ENCODE measurements at places on chromosomes 7 and 10. TPM values are rescaled to one million over a fixed set of nuclear protein-coding genes. Genes with fewer than 3 reads are reported as not detected.
A peak's percentile ranks its signal among the peaks of the same experiment; 100 is the strongest.

The CTAGE8 gene
- not detected for total RNA-seq

The UPK3BL2 gene
- total RNA-seq, result 1.6 TPM

The FLNC gene
- 56.8 TPM for total RNA-seq

The PRPF18 gene
- total RNA-seq, result 54.8 TPM

GRCh38 chr10:12702215-12702770 lies 299.2 kb downstream of the CCDC3 start:
- DNase-seq, result no peak

DNA sequence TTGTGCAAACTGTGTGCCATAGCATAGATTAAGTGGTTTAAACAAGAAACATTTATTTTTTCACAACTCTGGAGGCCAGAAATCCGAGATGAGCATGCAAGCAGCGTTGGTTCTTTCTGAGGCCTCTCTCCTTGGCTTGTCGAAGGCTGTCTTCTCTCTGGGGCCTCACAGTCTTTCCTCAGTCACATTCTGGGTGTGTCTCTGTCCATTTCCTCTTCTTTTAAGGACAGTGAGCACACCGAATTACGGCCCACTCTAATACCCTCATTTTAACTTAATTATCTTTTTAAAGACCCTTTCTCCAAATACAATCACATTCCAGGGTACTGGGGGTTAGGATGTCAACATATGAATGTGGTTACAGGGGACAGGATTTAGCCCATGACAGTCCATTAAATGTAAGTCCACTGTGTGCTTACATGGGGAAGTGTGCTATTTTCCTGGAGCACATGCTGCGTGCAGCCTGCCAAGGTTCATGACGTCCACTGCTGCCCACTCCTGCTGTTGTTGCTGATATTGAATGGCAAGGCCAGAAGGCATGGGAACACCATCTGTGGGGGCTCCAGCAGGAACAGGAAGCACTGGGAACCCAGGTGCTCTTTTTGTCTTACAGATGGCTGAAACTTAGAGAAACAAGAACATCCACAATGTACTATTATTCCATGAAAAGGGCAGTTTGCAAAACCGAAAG lies 365.5 kb downstream of the GALNT17 start:
- DNase-seq, result no peak

DNA sequence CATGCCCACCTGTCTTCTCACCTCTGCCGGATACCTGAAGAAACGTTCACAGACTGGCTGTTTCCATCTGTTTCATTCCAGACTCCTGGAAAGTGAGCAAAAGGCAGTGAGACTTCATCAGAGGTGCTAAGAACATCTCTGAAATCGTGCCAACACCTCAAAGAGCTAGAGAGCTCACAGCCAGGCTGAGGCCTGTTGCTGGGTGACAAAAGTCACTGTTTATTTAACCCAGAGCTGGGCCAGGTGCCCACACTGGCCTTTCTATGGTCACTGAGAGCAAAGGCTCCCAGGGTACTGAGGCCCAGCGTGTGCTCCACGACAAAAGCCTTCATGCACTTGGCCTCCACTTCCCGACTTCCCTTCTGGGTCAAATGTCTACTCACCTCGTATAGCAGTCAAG lies 3.7 kb upstream of the NANOS1 start:
- peak; percentile 34 for DNase-seq

GRCh38 chr10:132324186-132324585 lies 7.8 kb upstream of the LRRC27 start:
- DNase-seq, result no peak

- DNase-seq, result no peak
These were observed 1212.4 kb downstream of the SORCS1 start for GRCh38 chr10:105952153-105952552.

GRCh38 chr10:95304463-95304862 lies 13.7 kb upstream of the PDLIM1 start:
- DNase-seq, result no peak

GRCh38 chr10:65559369-65559768 lies 1366.5 kb upstream of the LRRTM3 start:
- DNase-seq, result no peak

DNA sequence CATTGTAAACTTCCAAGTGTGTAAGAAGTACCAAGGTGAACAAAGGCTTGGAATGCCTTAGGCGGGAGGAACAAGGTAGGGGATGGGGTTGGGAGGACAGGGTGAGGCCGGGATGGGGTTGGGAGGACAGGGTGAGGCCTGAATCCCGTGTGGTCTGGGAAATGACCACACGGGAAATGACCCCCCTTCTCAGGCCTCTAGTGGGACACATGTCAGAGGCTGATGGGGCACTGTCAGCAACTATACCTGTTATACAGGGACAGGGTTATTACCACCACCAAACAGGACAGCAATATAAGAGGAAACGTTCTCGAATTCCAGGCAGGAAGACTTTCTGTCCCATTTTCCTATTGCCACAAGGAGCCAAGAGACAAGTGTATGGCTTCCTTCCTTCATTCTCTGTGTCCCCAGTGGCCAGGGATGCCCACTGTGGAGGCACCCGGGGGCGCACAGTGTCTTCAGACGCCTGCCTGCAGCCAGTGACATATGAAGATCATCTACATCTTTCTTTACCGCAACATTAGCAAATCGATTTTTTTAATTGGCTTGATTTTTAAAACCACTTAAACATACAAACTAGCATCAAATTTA lies 1.3 kb downstream of the MKI67 start:
- peak; percentile 37 for DNase-seq

DNA sequence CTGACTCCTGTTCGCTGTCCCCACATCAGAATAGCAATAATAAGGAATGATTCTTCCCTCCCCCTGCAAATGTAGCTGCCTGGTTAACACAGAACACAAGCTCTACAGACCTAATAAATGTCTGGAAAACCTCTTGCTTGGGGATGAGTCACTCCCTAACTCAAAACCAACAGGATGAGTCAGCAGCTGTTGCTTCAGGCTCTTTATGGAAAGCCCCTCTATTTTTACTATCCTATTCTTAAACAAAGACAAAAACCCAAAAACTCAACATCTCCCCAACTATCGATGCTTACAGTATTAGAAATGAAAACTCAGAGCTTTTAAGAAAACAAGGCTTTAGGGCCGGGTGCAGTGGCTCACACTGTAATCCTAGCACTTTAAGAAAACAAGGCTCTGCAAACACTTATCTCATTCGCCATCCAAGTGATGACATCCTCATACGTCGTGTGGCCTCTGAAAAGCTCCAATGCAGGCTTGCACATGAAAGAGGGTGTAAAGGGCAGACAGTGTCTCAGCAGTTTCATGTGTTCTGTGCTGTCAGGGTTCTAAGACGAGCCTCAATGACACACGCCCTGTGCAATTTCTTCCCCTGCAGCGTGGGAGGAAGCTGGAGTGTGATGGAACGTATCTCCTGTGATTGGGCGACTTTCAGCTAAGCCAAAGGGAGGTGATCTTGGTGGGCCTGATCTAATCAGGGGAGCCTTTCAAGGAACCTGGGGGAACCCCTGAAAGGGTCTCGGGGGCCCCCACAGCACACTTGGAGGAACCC lies 70.1 kb downstream of the AMZ1 start:
- peak; percentile 98 for DNase-seq

Measured in SJSA1 (cell line).